ENCODE measurements at places on chromosomes 1 and 21.
A peak's percentile ranks its signal among the peaks of the same experiment; 100 is the strongest.

GRCh38 chr1:235147269-235147668 is 13.8 kb downstream of the RBM34 start:
- DNase-seq = no peak

DNA sequence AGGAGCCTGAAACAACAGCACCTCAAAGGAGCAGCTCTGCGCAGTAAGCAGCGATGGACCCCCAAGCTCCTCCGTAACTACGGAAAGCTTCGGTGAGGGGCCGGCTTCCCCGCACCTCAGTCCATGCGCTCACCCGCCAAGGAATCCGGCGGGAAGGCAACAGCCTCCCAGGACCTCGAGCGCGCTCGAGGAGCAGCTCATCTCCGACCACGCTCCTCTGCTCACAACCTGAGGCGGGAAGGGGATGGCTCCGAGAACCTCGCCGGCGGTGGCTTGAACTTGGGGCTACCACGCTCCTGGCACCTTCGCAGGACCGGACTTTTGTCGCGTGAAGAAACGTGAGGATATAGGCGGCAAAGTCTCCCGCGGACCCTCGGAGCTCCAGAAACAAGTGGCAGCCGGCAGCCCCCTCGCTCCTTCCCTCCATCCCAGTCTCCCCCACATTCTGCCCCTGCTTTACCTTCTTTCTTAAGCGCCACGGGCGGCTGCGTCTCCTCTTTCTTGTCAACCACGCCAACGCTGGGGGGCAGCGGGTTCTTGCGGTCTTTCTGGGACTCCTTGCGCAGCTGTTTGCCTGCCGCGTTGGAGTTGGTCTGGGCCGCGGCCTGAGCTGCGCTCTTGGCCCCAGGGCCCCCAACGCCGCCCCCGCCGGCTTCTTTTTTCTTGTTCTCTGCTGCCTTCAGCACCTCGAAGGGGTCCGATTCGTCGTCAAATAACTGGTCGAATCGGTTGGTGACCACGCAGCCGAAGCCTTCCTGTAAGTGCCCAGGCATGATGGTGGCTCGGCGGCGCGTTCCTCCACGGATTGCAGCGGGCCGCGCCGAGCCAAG is 459 bp downstream of the SERBP1 start:
- peak; percentile 83 for DNase-seq

GRCh38 chr1:25474439-25475047 is 43.8 kb downstream of the MACO1 start:
- DNase-seq = no peak

DNA sequence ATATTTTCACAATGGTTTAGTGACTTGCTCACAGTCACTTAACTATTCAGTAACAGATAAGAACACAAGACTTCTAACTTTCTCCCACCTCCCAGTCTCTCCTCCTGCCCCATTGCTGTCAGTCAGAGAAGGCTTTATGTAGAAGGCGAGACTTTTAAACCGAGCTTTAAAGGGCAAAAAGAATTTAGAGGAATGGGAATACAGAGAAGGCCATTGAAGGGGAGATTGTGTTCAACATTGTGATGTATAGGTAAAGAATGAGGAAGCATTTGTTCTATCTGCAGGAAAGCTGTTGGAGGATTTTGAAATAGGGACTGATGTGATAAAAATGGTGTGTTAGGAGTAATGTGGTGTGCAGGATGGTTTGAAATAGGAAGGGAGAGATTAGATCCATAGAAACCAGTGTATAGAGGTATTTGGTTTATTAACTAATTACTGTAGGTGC is 7.3 kb downstream of the POU2F1 start:
- no peak for DNase-seq

GRCh38 chr1:38569932-38570656 is 289.5 kb downstream of the RRAGC start:
- DNase-seq = no peak

Data from retina (tissue), 1 donor.